NCI-H774 (cell line): ENCODE measurements at places on chromosomes 16 and 17.

- DNase-seq = no peak
These were observed 31.0 kb downstream of the CDH13 start for GRCh38 chr16:82657786-82658185.

- DNase-seq = no peak
These were observed 8.6 kb upstream of the BAHCC1 start for GRCh38 chr17:81386646-81387099.

DNA sequence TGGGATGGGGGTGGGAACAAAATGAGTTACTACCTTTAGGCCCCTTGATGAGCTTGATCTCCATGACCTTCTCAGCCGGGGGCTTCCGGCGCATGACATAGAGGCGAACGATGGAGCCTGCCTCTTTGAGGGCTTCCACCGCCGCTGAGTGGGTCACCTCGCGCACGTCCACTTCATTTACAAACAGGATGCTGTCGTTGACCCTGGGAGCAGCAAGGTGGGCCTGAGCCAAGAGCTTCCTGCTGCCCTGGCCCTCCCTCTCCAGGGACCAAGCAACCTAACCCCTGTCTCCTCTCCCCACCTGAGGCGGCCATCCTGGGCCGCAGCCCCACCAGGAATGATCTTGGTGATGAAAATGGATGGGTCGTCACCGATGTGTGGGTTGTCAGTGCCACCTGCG lies 16.2 kb downstream of the DLG4 start:
- DNase-seq = no peak

GRCh38 chr16:81995651-81996050 lies 15.6 kb downstream of the SDR42E1 start:
- no peak for DNase-seq

GRCh38 chr16:11224096-11224893 lies 31.7 kb downstream of the SOCS1 start:
- no peak for DNase-seq

- peak; percentile 85 for DNase-seq
These were observed 12.4 kb upstream of the ST6GALNAC2 start for GRCh38 chr17:76598004-76598439.

- no peak for DNase-seq
These were observed at the start of gene KRT37 for GRCh38 chr17:41424111-41424635. Gene KRT37 (minus strand): TSS chr17:41424585. CDS start chr17:41424523, 62 bp downstream.

DNA sequence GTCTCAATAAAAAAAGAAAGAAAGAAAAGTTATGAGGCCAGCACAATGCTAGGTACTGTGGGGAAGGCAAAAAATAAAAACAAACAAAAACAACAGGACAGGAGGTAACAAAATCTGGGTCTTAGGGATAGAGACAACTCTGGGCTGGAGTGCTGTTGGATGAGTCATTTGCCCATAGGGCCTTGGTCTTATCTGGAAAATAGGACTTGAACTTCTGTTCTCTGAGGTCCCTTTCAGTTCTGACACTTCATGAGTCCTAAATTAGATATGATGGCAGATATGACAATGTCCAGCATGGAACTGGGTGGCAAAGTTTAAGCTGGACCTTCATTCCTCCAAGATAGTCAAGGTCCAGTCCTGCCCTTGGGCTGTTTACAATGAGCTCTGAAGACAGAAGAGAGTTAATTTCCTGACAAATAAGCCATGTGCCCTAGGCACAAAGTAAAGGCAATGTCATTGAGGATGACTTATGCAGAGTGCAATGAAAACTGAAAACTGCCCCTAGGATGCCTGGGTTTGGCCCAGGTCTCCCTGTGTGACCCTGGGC lies 8.9 kb upstream of the HDAC5 start:
- DNase-seq = no peak

- DNase-seq = peak; percentile 85
These were observed 59.3 kb downstream of the KLHDC4 start for GRCh38 chr16:87706278-87707000.

GRCh38 chr17:13088666-13089065 lies 70.8 kb upstream of the ELAC2 start:
- DNase-seq = no peak

GRCh38 chr17:73798111-73798748 lies 154.0 kb upstream of the SDK2 start:
- DNase-seq = peak; percentile 80

DNA sequence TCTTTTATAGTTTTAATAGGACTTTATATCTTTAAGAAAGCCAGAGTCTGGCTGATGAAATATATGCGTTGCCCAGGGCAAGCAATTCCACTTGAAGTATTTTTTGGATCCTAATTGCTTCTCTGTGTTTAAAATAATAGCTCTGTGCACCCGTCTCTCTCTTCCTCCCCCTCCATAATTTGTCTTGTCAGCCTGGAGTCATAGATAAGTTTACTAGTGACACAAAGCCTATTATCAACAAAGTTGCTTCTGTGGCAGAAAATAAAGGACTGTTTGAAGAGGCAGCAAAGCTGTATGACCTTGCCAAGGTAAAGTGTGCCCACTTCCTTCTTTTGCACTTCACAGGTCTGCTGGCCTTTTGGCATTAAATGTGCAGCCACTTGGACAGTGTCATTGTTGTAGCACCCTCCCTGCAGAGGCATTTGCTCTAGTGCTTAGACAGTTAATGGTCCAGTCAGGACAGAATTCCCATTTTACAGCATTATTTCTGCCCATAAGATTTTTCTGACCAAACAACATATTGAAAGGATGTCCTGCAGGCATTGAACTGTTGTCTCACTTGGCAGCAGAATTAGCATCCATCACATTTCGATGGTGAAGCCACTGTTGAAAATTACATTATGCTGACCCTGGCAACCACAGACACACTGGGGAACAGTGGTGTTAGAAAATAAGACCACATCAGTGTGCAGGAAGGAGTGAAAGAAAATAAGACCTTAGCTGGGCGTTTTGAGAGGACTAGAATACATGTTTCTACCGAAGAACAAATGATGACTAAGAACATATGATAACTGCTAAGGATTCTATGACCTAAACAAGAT lies 28.4 kb upstream of the SLC12A3 start:
- no peak for DNase-seq

GRCh38 chr17:56624309-56624708 lies 30.8 kb downstream of the NOG start:
- no peak for DNase-seq

DNA sequence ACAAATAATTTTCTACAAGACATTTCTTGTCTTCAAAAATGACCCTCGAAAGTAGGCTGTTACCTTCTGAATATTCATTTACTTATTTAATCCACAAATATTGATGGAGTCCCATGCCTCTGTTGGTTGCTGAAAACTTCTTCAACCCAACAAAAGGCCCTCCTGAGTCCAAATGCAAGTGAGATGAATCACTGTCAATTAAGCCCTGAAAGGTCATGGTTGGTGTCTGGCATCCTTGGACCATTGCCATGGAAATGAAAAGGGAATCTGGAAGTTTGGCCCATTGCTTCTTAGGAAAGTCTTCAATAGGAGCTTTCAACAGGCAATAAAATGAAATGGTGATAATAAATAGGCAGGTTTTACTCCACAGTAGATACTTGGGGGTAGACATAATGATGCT lies 364.7 kb upstream of the DYNLRB2 start:
- no peak for DNase-seq

GRCh38 chr16:67967183-67967957 lies 1.1 kb downstream of the SLC12A4 start:
- DNase-seq = no peak

- DNase-seq = no peak
These were observed 3.5 kb downstream of the ZFPM1 start for GRCh38 chr16:88456356-88457292.

- DNase-seq = no peak
These were observed 1.5 kb upstream of the TOX3 start for GRCh38 chr16:52548261-52549010.
